ENCODE measurements at places on chromosomes 6 and 20. TPM values are rescaled to one million over a fixed set of nuclear protein-coding genes. Genes with fewer than 3 reads are reported as not detected.

- DNase-seq: no peak
These were observed 97.0 kb downstream of the RAMACL start for GRCh38 chr6:166489301-166490155.

- no peak for DNase-seq
These were observed 16.6 kb downstream of the HRH3 start for GRCh38 chr20:62203378-62204030.

HLA-DRB1 gene
- 6.4 TPM for total RNA-seq

COL9A3 gene
- 0.33 TPM for total RNA-seq

KCNK16 gene
- total RNA-seq: not detected
